Mucosa of gallbladder (tissue), 1 donor: ENCODE measurements at places on chromosomes 4 and X. TPM values are rescaled to one million over a fixed set of nuclear protein-coding genes. Genes with fewer than 3 reads are reported as not detected.

DNA sequence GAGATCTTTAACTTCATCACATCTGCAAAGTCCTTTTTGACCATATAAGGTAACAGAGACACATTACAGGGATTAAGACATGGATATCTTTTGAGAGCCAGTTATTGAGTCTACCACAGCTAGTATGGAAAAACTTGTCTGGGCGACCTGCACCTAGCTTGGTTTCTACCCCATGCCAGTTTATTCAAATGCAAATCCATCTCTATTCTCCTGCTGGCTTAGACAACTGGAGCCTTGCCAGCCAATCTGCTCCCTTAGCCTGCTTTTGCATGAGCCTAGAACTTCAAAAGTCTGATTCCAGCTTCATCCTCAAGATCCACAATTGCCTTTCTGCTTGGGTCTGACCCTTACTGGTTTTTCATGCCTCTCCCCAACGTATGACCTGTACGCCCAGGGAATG lies 212.0 kb upstream of the AFF2 start:
- no peak for DNase-seq

- no peak for DNase-seq
Measured at GRCh38 chr4:126691797-126692196, 941.0 kb upstream of the INTU start.

- DNase-seq, result no peak
Measured at GRCh38 chrX:23981711-23982110, 45.3 kb downstream of the KLHL15 start.

DNA sequence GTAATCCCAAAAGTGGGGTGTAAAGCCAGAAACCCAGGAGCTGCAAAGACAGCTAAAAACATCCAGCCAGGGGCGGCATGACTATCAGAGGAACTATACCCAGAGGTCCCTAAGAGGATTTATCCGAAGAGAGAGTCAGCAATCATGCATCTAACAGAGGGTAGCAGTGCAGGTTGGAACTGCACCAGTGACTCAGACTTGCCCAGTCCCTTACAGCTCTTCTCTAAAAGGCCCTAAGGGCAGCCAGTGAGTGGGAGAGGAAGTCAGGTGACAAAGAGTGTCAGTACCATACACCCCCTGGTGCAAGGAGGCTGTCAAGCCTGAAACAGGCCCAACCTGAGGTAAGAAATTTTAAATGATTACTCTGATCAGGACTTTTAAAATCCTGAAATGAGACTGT lies 88.1 kb downstream of the CAMK2D start:
- DNase-seq, result no peak

GRCh38 chr4:5888222-5889001 lies 4.5 kb downstream of the CRMP1 start:
- DNase-seq, result no peak

GRCh38 chr4:162891788-162892707 lies 274.6 kb downstream of the NAF1 start:
- no peak for DNase-seq

DNA sequence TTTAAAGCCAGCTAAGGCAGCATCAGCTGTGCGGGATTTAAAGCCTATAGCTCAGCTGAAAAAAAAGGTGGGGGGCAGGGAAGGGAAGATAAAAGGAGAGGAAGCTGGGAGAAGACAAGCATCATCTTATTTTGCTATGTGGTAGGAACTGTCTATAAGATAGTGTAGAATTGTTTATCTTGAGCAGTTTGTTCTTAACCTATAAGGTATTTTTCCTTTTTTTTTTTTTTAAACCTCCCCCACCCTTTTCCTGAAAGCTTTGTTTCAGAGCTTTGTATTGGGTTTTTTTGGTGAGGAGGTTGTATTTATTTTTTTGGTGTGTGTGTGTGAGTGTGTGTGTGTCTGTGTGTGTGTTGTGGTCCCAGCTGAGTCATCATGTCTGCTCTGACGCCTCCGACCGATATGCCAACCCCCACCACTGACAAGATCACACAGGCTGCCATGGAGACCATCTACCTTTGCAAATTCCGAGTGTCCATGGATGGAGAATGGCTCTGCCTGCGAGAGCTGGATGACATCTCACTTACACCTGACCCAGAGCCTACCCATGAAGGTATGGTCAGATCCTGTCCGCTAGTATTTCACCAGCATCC lies 531 bp downstream of the RUFY3 start:
- no peak for DNase-seq

- DNase-seq, result peak; percentile 67
Measured at GRCh38 chrX:67543818-67544217, at the start of gene AR. AR (plus strand) TSS chrX:67544021; CDS start chrX:67545147, 1,126 bp downstream.

DNA sequence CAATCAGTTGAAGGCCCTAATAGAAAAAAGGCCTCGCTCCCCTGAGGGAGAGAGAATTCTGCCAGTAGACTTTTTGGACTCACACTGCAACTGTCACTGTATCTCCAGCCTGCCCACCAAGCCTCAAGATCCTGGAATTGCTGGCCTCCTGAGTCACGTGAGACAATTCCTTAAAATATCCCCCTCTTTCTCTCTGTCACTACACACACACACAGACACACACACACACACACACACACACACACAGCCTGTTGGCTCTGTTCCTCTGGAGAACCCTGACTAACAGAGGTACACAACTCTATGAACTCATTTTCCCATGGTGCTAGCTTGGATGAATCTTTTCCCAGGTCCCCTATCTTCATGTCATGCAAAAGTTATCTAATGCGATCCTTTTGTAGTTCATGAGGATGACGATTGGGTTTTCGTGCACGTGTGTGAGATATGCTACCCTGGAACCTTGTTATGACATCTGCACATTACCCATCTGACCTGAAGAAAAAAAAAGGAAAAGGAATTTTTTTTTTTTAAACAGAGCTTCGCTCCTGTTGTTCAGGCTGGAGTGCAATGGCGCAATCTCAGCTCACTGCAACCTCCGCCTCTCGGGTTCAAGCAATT lies 13.7 kb downstream of the CLRN2 start:
- DNase-seq, result no peak

GRCh38 chr4:8391972-8392371 lies 48.6 kb downstream of the ACOX3 start:
- peak; percentile 76 for DNase-seq

DNA sequence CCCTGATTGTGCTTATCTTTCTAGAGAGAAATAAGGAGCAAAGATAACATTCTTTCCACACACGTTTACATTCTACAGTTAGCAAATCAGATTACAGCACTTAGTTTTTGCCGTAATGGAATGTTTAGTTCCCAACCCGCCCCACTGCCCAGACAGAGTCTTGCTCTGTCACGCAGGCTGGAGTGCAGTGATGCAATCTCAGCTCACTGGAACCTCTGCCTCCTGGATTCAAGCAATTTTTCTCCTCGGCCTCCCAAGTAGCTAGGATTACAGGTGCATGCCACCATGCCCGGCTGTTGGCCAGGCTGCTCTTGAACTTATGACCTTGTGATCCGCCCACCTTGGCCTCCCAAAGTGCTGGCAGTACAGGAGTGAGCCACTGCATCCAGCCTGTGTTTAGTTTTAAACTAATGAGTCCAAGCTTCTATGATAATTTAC lies 8.4 kb upstream of the PRPS1 start:
- DNase-seq, result no peak

DNA sequence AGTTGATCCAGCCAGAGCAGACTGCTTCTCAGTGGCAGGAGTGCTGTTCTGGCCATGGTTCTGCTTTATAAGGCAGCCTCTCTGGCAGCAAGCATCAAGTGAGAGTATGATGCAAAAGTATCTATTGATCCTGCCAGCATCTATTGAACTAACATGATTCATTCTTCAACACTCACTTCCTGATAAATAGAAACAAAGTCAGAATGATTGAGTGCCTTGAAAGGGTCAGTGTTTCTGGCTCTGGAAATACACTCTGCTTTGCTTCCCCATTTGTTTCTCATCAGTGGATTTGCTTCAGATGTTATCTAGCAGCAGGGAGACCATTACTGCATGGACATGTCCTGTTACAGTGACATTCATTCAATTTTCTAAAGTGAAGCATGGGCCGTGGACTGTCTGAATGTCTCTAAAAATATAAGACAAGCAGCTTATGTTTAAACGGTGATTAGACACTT lies 66.2 kb upstream of the FRAS1 start:
- DNase-seq, result peak; percentile 21

- no peak for DNase-seq
Measured at GRCh38 chr4:88705223-88705622, 7.6 kb upstream of the NAP1L5 start.

DNA sequence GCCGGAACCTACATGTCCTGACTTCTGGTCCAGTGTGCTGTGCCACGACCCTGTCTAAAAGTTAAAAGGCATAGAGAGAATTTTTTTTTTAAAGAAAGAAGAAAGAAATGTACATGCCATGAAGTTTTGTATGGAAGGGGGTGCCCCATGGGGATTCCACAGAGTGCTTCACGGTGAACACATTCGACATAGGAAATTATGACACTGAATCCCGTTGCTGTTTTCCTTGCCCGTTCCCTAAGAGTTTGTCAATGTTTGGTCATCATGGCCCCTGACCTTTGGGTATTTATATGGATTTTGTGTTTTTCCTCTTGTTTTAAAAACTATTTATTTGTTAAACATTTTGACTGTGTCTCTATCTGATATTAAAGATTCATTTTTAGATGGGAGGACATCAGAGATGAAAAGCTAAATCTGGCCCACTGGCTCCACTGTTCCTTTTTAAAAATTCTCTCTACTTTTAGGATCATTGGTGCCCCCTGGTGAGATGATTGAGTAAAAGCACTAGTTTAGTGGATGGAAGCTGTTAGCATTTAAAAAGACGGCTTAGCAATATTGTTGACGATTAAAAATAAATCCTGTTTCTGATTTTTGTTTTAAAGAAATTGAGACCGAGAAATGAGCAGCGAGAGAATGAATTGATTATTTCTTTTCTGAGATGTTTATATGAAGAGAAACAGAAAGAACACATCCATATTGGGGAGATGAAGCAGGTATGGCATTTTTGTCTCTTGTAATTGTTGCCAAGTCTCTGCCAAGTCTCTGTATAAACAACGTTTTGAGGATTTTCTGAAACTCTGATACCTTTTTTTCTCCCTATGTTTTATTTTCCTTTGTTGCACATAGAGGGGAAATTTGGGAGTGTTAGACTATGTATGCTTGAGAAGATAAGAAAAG lies 75.0 kb downstream of the PTTG2 start:
- peak; percentile 68 for DNase-seq

DNA sequence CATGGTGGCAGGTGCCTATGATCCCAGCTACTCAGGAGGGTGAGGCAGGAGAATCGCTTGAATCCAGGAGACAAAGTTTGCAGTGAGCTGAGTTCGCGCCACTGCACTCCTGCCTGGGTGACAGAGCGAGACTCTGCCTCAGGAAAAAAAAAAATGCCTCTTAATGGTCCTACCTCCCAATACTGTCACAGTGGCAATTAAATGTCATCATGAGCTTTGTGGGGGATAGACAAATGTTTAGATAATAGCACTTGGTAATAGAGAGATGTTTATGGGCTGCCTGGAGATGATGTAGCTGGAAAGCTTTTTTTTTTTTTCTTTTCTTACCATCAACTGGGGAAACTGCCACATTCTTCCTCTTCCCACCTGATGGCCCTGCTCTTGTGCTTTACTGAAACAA lies 33.0 kb downstream of the GRK4 start:
- no peak for DNase-seq

- no peak for DNase-seq
Measured at GRCh38 chr4:24923550-24923949, 10.7 kb upstream of the CCDC149 start.

DNA sequence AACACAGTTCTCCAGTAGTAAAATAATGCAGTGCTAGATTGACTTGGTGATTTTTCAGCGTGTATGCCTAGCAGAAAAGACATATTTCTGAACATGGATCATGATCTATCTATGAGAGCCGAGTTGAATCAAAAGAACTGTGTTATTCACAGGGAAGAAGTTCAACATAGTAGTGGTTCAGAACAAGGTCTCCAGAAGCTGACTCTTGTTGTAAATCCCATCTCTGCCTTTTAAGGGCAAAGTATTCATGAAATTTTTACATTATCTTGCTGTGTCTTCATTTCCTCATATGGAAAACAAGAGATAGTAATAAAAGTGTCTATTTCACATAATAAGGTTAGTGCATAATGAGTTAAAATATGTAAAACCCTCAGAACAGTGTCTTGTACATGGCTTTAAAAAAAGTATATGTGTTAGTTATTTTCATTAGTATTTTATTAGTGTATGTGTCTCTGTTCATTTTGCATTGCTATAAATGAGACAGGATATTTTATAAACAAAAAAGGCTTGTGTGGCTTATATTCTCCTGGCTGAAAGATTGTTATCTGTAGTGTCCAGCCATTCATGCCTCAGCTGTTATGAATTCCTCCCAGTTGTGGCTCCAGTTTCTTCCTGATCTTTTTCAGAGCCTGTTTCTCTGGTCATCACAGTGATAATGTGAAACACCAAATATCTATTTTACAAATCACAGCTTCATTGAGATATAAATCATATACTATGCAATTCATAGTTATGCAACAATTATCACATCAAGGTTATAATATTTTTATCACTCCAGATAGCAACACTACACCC lies 1351.2 kb downstream of the STIM2 start:
- DNase-seq, result no peak

DNA sequence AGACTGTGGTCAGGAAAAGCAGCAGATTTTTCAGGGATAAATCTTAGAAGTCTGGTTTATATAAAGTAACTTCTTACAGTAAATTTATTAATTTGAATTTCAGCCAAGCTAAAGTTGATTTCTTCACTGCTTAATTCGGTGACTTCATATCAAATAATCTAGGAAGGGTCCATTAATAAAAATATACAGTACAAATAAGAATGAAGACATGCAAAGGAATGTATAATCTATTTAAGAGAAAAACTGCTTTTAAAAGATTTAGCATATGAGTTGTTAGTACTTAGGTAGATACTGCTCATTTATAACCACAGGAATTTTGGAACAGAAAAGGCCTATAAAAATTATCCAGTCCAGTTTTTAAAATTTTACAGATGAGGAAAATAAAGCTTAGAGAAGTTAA lies 177.1 kb downstream of the DLG3 start:
- no peak for DNase-seq

DNA sequence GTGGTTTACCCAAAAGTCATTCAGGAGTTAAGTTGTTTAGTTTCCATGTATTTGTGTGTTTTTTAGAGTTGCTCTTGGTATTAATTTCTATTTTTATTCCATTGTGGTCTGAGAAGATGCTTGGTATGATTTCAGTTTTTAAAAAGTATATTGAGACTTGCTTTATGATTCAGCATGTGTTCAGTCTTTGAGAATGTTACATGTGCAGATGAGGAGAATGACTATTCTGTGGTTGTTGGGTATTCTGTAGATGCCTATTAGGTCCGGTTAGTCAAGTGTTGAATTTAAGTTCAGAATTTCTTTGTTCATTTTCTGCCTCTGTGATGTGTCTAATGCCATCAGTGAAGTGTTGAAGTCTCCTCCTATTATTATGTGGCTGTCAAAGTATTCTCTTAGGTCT lies 249.4 kb downstream of the ARHGAP10 start:
- no peak for DNase-seq

Gene CLGN
- total RNA-seq, result 1.9 TPM

Gene DRD5
- not detected for total RNA-seq

Gene CT45A10
- not detected for total RNA-seq

Gene FANCB
- 0.92 TPM for total RNA-seq

Gene PDGFRA
- total RNA-seq, result 51.5 TPM
